ENCODE measurements at places on chromosomes 7 and 10.

DNA sequence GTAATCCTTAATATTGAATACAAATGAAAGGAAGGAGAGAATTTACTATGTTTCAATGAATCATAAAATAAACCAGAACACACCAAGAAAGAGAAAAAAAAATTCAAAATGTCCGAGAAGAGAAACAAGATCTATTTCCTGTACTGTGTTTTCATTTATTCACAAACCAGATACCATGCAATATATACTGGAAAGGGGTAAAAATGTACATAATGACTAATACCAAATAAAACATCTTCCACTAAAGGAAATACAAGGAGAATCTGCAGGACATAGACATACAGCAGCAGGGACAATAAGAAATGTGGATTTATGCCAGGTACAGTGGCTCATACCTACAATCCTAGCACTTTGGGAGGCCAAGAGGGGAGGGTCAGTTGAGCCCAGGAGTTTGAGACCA is 24.3 kb upstream of the TMEM26 start:
- DNase-seq, result no peak

DNA sequence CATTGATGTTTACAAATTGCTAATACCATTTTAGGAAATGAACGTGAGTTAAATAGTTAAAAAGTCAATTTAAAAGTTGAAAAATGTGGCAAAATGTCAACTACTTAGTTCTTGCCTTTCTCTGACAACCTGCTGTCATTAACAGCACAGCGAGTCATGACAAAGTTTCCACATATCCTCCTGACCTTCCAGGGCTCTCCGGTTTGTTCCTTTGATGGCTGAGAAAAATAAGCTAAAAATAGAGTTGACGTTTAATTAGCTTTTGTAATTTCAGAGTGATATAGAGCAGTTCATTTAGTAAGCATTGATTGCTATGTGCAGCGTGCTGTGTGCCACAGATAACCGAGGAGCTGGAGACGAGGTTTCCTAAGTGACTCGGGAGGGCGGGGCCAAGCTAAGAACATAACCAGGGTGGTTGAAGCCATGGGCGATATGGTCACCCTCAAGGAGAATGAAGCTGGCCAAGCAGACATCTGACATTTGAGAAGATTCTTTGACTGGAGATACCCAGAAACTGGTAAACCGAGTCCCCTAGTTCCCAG is 47.9 kb downstream of the OGDH start:
- peak; percentile 82 for DNase-seq

GRCh38 chr7:30642789-30643188 is 39.5 kb downstream of the CRHR2 start:
- no peak for DNase-seq

GRCh38 chr10:117241541-117242462 is 888 bp downstream of the SLC18A2 start:
- DNase-seq, result no peak

- no peak for DNase-seq
These were observed 133.7 kb downstream of the SLC25A13 start for GRCh38 chr7:96188174-96188581.

- no peak for DNase-seq
These were observed 30.7 kb downstream of the TSPAN15 start for GRCh38 chr10:69481811-69482524.

- no peak for DNase-seq
These were observed 38.9 kb upstream of the BAMBI start for GRCh38 chr10:28638392-28638791.

- DNase-seq, result no peak
These were observed 140.9 kb downstream of the ABCA13 start for GRCh38 chr7:48312151-48312550.

DNA sequence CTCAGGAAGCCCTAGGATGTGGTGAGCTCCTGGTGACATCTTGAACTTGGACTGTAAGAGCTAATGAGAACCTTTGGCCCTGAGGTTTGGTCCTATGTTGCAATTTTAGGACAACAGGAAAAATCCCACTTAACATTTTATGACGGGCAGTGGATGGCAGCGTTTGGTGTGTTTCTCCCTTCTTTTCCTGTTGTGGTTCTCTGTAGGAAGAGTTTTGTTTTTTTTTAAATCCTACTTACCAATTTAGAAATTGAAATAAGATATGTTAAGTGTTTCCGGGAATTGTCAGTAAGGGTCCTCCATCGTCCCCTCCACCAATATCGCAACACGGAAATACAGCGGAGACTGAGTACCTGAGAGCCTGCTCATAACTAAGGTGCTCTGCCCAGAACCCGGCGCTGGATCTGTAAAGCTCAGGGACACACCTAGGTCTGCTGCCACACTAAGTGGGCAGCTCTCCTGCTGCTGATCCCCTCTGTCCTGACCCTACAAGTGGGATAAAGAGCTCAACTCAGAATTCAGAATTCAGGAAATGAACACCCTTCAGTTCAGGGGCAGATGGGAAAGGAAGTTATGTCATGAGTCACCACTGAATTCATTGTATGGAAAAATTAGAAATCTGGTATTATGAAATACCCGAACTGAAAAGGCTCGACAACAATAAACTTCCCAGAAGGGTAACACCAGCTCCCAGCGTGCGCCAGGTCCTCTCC is 9.1 kb upstream of the PROSER2 start:
- no peak for DNase-seq

DNA sequence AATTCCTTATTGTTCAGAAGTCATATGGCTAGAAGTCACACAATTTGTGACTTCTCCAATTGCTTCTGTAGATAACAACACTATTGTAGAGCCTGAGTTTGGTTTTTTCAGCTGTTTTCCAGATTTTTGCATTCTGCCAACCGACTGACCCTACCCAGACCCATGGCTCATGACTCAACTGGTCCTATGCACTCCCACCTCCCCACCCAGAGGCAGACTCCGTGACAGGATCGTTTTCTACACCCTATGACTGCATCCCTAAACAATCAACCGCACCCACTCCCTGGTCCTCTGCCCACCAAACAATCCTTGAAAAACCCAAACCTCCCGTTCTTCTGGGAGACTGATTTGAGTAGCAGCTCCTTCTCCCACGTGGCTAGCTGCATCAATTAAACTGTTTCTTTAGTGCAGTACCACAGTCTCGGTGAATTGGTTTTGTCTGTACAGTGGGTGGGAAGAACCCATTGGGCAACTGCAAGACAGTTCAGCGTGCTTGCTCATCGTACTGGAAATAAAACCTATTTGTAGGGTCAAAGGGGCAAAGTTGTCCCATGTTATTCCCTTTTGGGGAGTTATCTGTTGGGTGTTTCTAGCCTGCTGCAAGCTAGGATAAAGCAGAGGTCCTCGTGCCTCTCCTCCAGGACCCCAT is 150.3 kb upstream of the FAM20C start:
- DNase-seq, result no peak

DNA sequence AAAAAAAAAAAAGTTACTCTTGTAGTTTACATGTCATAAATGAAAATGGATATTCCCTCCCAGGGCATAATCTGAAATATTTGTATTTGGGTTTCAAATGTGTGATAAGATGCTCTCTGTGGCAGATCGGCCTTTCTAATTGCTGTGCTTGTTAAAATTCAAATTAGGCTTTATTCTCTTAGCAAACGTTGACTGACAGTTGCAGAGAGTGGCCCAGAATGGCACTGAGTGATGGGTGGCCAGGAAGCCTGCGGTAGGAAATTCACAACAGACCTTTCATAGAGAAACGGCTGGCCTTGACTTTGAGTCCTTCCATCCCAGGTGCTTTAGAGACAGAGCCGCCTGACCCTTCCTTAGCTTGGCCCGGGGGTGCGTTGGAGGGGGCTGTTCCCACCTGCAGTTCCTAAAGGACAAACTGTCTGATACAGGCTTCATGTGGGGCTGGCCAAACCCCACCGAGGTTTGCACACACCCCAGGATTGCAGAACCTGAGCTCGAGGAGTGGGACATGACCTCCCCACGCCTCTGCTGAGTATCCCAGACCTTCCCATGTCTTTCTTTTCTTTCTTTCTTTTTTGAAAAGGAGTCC is 152.7 kb downstream of the CUX1 start:
- no peak for DNase-seq

DNA sequence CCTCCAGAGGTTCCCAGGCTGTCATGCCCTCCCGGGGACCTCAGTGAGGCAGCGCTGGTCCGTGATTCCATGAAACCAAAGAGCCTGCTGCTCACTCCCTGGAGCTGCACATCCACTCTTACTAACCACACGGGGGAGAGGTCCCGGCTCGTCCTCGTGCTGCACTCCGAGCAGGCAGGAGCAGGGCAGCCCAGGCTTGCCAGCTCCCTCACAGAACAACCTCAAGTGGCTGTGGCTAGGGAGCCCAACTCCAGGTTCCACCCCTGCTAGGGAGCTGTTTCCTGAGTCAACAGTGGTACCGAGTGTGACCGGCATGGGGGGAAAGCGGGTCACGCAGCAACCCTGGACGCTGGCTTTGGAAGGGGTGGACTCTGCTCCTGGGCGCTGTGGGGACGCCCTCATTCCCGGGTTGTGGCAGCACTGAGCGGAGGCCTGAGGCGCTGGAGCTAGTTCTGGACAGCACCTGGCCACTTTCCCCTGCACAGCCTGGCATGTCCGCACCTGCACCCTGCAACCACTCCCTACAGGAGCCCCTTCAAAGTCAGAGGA is 27.9 kb upstream of the PPP2R2D start:
- no peak for DNase-seq

DNA sequence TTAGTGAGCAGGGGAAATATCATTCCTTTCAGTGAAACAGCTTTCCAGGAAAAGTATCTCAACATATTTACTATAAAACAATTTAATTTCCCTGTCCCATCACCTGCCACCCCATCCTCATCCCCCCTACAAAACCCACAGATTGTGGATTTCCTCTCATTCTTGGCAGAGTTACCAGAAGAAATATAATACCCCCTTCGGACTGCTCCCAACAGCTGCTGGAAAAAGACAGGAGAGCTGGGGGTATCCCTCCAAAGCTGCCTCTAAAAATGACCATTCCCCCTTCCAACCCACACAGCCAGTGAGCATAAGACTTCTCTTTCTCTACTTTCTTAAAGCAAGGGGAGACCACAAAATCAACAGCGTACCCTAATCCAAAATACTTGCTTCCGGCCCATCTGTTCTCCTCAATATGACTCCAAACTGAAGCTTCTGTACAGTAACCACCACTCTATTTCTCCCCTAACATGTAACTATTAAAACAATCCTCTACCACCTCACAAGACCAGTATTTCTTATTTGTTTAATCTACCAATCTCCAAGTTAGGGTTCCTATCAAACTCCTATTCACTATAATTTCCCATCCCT is 7.8 kb downstream of the FBXW4 start:
- no peak for DNase-seq

DNA sequence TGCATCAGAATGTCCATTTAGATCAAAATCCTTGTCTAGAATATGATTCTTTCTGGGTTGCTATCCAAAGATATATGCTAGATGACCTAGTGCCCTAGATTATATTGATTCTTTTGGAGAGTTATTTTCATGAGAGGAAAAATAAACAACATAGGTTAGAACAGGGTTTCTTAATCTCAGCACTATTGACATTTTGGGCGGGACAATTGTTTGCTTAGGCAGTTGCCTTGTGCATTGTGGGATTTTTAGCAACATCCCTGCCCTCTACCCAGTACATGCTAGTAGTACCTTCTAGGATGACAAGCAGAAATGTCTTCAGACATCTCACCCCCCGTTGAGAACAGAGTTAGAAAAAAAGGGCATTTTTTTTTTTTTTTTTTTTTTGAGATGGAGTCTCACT is 25.1 kb upstream of the LAMB1 start:
- DNase-seq, result no peak

DNA sequence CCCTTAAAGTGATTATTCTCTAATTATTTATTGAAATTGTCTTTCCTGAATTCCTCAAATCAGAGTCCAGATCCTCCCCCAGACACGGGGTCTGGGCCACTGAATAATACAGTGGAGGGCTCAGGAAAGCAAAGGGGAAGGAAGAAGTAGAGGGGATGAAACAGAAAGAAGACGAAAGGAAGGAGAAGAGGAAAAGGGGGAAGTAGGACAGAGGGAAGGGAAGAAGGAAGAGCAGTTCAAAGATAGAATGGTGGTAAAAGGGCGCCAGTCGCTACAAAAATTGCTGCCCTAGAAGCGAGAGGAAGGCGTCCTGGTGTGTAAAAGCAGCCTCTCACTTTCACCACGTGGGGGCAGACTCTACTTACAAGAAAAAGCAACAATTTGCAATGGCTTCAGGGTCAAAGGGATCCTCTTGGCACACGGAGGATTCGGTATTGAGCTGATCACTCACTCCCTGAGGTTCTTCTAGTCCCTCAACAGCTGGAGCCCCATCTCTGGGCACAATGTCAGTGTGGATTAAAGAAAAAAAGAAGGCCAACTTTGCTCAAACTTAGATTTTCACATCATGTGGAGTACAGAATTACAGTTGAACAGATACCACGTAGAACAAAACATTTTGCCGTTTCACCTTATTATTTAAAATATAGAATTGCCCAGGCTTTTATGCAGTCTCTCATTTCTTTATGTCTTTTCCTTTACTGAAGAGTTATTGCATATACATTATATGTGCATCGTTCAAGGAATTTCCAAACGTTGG is 31.4 kb upstream of the NPVF start:
- DNase-seq, result peak; percentile 8

GRCh38 chr10:12466704-12467305 is 117.5 kb downstream of the CAMK1D start:
- no peak for DNase-seq

GRCh38 chr7:79452032-79452494 is 1.4 kb downstream of the MAGI2 start:
- no peak for DNase-seq

GRCh38 chr7:108079276-108079647 is 50.9 kb downstream of the LAMB4 start:
- no peak for DNase-seq
